ENCODE measurements at places on chromosomes 4 and X. TPM values are rescaled to one million over a fixed set of nuclear protein-coding genes. Genes with fewer than 3 reads are reported as not detected.

DCX gene
- not detected for total RNA-seq

SPANXA1 gene
- total RNA-seq = not detected

AADAT gene
- total RNA-seq = 13.6 TPM

DMD gene
- 15.3 TPM for total RNA-seq

MAGEA2B gene
- total RNA-seq = not detected

GEMIN8 gene
- 7.9 TPM for total RNA-seq

MBNL3 gene
- 149 TPM for total RNA-seq

RTL9 gene
- total RNA-seq = 0.25 TPM

TMPRSS11A gene
- not detected for total RNA-seq

ADAMTS3 gene
- total RNA-seq = 1.9 TPM

ATOH1 gene
- total RNA-seq = not detected

EGFL6 gene
- not detected for total RNA-seq

VEGFC gene
- total RNA-seq = 1.3 TPM

AIMP1 gene
- total RNA-seq = 10.0 TPM

CLIC2 gene
- total RNA-seq = 3.4 TPM

ZNF182 gene
- total RNA-seq = 3.1 TPM

FGF5 gene
- total RNA-seq = not detected

CCDC149 gene
- 1.4 TPM for total RNA-seq

ZNF711 gene
- 11.4 TPM for total RNA-seq

XAGE1A gene
- total RNA-seq = not detected

NAP1L3 gene
- 0.84 TPM for total RNA-seq

FAM9C gene
- total RNA-seq = not detected

NKX6-1 gene
- not detected for total RNA-seq

TRAM1L1 gene
- total RNA-seq = not detected

IQSEC2 gene
- 2.1 TPM for total RNA-seq

KLHL4 gene
- 0.50 TPM for total RNA-seq

TAF7L gene
- total RNA-seq = 0.33 TPM

PRSS12 gene
- total RNA-seq = 0.09 TPM

S100G gene
- not detected for total RNA-seq

HSFX1 gene
- total RNA-seq = 0.92 TPM

MAGEC2 gene
- total RNA-seq = not detected

CT45A6 gene
- not detected for total RNA-seq

SPARCL1 gene
- total RNA-seq = 1.9 TPM

SYNPO2 gene
- 10.9 TPM for total RNA-seq

BEX5 gene
- 0.09 TPM for total RNA-seq

AMBN gene
- total RNA-seq = not detected

BBS7 gene
- 8.4 TPM for total RNA-seq

SORCS2 gene
- total RNA-seq = 1.3 TPM

SMPX gene
- total RNA-seq = 0.09 TPM

ANK2 gene
- total RNA-seq = 2.2 TPM

ATP8A1 gene
- 15.9 TPM for total RNA-seq

ATP2B3 gene
- total RNA-seq = not detected

TRAPPC2 gene
- 9.1 TPM for total RNA-seq

JCHAIN gene
- total RNA-seq = 12.4 TPM

Measured in liver (tissue), 10 donors.